ENCODE measurements at places on chromosomes 13 and 19.
A peak's percentile ranks its signal among the peaks of the same experiment; 100 is the strongest.

DNA sequence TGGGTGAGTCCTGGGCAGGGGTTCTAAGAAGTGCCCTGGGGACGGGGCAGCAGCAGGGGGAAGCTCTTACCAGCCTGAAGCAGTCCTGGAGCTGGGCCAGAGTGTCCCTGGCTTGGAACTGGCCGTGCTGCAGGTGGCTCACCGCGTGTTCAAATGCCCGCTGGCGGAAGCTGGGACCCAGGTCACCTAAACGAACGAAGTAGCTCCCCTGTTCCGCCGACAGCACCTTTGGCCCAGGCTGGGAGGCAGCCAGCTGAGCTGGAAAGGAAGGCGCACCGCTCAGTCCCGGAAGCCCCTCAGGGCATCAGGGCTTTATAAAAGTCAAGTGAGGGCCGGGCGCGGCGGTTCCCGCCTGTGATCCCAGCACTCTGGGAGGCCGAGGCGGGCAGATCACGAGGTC, 9.6 kb downstream of the PLIN4 start:
- no peak for DNase-seq

DNA sequence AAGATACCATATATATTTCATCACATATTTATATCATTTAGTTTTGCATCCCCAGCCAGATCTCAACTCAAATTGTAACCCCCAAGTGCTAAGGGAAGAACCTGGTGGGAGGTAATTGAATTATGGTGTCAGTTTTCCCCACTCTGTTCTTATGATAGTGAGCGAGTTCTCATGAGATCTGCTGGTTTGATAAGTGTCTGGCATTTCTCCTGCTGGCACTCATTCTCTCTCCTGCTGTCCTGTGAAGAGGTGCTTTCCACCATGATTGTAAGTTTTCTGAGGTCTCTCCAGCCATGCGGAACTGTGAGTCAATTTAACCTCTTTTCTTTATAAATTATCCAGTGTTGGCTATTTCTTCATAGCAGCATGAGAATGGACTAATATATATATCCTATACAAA, 462.5 kb upstream of the SLITRK5 start:
- DNase-seq = no peak

DNA sequence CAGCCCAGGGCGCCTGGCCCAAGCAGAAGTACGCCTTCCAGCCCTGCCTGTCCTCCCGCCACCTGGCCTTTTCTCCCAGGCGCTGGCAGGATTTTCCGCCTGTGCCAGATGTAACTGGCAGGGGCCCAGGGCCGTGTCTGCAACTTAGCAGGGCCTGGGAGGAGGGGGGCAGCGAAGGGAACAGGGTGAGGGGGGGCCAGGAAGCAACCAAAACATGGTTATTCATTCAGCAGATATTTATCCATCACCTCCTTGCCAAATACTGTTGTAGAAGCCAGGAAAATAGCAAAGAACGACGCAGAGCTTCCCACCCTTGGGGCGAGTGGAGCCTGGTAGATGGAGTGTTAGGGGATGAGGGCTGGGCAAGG, 5.6 kb downstream of the TLE6 start:
- DNase-seq = peak; percentile 58

DNA sequence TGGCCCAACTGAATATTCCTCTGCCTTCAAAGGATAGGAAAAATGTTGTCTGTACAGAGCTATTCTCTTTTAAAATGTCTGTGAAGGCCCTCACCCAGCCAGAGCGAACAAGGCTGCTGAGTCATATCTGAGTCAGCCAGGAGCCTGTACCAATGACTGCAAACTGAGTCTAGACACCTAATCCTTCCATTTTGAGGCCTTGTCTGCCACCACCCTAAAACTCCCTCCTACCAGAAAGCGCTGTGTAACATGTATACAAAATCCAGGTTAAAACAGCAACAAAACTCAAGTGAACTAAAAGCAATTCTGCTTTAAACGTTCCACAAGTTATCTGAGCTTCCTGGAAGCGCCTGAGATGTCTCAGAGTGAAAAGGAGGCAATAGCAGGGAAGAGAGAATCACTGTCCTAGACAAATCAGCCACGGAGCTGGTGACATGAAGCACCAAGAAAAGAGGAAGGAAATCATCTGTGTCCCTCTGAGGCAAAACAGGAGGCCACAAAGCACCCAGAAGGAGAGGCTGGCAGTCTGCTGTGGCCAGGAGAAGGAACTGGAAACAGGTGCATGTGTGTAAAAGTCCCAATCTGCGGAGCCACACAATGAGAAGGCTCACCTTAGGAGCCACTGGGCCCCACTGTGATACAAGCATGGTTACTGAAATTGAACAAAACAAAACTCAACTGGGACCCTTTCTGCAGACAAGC, 10.2 kb downstream of the DHRS12 start:
- no peak for DNase-seq

- DNase-seq = no peak
Measured at GRCh38 chr19:46411925-46412649, 1.3 kb downstream of the CCDC8 start.

- no peak for DNase-seq
Measured at GRCh38 chr13:26423629-26424028, 133.9 kb upstream of the WASF3 start.

- peak; percentile 85 for DNase-seq
Measured at GRCh38 chr13:27621366-27622101, at the start of gene POLR1D. POLR1D (plus strand) TSS chr13:27621892; CDS start chr13:27621984, 92 bp downstream.

DNA sequence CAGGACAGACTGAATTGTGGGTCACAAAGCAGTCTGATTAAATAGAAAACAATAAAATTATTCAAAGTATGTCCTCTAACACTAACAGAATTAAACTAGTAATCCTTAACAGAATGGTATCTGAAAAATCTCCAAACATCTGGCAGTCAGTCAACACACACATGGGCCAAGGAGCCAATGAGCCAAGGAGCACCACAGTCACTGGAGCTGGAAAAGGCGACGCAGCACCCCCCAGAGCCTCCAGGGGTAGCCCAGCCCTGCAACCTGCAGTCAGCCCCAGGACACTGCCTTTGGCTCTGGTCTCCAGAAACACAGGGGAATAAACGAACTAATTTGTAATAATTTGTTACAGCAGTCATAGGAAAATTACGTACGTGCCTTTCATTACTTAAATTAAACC, 12.3 kb downstream of the TUBGCP3 start:
- DNase-seq = no peak

- DNase-seq = no peak
Measured at GRCh38 chr13:59733744-59734143, 430.0 kb downstream of the DIAPH3 start.

DNA sequence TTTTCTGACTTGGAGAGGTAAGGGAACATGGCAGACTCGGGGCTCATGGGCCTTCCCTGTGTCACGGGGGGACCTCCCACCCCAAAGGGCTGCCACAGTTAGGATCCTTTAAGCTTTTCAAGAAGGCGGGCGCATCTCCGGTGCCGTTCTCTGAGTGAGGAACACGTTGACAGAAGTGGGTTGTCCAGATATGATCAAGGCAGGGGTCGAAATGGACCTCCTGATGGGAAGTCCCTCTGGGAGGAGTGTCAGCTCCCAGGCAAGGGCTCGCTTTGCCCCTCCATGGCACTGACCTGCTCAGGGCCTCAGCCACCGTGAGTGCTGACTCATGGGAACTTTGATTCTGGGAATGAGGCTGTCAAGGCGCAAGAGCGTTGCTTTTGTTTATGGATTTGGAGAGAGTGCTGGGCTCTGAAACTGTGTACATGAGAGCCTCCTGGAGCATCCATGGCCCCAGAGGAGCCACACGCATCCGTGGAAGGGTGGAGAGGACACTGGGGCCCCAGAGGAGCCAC, 6.5 kb upstream of the TEX29 start:
- DNase-seq = no peak

GRCh38 chr13:95627590-95627989, 16.9 kb downstream of the DZIP1 start:
- no peak for DNase-seq

DNA sequence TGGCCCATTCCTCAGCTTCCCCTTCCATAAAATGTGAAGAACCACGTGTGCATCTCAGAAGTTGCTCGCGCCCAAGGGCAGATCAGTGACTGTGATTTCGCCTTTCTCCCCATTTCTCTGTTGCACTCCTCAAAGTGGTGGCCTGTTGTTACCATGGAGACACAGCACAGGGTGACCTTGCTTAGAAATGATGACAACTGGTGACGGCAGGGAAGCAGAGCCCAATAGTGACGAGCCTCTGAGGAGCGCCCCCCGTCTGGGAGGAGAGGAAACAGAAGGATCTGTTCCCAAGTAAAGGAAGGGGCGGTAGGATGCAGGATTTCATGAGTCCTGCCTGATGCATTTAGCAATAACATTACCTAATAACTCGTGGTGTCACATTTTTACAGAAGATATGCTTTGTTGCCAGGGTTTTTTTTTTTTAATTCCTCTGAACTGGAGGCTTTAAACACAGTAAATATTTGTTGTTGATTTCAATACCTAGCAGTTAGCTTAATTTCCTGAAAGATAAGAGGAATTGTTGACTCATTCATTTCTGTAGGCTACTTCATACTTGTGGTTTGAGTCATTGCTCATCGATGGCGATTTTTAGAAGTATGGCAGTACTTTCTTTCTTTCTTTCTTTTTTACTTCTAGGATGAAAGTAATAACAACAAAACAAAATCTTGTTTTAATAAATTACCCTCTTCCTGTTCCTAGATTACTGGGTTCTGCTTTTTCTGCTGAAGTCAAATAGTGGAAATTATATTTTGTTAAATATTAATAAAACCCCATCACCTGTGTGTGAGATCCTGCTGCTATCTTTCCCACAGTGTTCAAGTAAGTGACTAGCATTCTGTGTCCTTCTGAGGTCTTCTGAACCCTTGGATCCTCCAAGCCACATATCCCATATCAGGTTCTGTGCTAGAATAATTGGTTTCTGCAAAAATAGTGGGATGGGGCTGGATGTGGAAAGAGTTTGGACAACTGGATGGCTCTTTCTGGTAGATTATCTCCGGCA, 36.0 kb downstream of the MBNL2 start:
- DNase-seq = no peak

DNA sequence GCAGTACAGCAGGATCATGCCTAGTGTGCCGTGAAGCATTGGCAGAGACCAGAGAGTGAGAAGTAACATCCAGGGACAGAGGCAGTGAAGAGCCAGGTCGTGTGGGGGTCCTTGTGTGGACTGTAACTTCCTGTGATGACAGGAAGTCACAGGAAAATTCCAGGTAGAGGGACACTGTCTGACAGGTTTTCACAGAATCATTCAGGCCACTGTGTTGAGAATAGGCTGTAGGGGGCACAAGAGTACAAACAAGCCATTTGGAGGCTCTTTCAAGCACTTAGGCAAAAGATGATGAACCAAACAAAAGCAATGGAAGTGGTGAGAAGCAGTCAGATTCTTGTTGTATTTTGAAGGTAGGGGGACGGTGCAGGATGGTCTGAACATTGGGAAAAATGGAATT, 46.4 kb downstream of the N4BP2L1 start:
- DNase-seq = peak; percentile 38

- peak; percentile 33 for DNase-seq
Measured at GRCh38 chr13:77565635-77566034, 30.1 kb downstream of the SCEL start.

GRCh38 chr19:6223461-6224307, 56.1 kb downstream of the MLLT1 start:
- DNase-seq = no peak

GRCh38 chr13:57595775-57596174, 35.8 kb upstream of the PCDH17 start:
- DNase-seq = no peak

DNA sequence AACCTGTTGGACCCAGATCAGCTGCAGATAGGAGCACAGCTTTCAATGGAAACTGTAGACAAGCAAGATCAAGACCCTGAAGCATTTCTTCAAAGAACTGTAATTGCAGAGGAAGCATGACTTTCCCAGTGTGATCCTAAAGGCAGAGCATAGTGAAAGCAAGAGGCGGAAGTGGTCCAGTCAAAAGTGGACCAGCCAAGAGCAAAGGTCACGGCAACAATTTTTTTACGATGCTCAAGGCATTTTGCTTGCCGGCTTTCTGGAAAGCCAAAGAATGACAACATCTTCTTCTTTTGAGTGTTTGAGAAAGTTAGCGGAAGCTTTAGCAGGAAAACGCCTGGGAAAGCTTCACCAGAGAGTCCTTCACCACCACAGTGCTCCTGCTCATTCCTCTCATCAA, 111.6 kb downstream of the RNF17 start:
- no peak for DNase-seq

DNA sequence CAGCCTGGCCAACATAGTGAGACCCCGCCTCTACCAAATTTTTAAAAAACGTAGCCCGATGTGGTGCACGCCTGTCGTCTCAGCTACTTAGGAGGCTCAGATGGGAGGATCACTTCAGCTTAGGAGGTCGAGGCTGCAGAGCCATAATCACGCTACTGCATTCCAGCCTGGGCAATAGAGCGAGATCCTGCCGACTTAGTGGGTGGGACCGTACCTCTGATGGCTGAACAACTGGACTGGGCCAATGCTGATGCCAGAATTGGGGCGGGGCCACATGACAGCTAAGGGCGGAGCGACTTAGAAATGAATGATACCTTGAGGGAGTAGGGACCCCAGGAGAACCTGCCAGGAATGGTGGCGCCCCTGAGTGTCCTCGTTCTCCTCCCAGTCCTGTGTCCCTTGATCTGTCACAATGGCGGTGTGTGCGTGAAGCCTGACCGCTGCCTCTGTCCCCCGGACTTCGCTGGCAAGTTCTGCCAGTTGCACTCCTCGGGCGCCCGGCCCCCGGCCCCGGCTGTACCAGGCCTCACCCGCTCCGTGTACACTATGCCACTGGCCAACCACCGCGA, 3.6 kb downstream of the LTBP4 start:
- DNase-seq = no peak

DNA sequence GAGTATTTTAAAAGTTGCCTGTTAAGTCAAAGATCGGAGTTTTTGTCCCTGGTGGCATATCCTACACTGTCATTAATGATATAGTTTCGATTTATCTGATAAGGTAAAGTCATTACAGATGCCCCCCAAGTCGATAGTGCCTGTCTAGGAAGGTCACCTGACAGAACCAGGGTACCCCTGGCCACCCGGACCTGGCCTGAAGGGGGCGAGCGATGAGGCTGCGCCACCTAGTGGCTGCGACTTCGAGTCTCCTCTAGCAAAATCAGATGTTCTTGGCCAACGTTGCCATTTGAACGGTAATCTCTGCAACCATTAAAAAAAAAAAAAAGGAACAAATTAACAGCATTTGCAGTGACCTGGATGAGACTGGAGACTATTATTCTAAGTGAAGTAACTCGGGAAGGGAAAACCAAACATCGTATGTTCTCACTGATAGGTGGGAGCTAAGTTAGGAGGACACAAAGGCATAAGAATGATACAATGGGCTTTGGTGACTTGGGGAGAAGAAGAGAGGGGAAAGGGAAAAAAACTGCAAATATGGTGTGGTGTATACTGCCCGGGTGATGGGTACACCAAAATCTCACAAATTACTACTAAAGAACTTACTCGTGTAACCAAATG, 565.1 kb downstream of the LIG4 start:
- DNase-seq = peak; percentile 4

DNA sequence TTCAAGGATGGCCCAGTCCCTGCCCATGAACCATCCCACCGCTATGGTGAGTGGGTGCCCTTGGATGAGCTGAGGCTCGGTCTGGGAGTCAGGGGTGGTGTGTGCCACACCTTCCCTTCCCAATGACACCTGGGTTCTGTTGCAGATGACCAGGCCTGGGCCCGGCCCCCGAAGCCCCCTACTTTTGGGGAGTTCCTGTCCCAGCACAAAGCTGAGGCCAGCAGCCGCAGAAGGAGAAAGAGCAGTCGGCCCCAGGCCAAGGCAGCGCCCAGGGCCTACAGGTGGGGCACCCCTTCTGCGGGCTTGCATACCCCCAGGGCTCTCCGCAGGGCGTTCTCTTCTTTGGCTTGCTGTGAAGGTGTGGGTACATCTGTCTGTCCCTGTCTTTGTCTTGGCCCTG, 4.3 kb upstream of the INAFM1 start:
- DNase-seq = no peak
